ENCODE measurements at places on chromosomes 11 and 22.

- no peak for DNase-seq
- no peak overlapping the region for H3K4me3 ChIP-seq
- H3K27me3 ChIP-seq, result no peaks in the 10 kb centered on the region
- no peaks in the 10 kb centered on the region for H3K36me3 ChIP-seq
- no peaks in the 10 kb centered on the region for H3K4me1 ChIP-seq
Measured at GRCh38 chr11:14638561-14638960, 5.0 kb upstream of the PDE3B start.

GRCh38 chr22:35638001-35638400, 10.2 kb upstream of the APOL6 start:
- no peaks in the 10 kb centered on the region for H3K4me1 ChIP-seq
- no peaks in the 10 kb centered on the region for H3K27me3 ChIP-seq
- no peak overlapping the region for H3K4me3 ChIP-seq
- peak; percentile 67 for DNase-seq

GRCh38 chr11:117420143-117420485, 92.5 kb downstream of the CEP164 start:
- H3K36me3 ChIP-seq, result no peaks in the 10 kb centered on the region
- no peaks in the 10 kb centered on the region for H3K4me1 ChIP-seq
- DNase-seq, result no peak
- no peak overlapping the region for H3K27ac ChIP-seq

GRCh38 chr11:31808721-31809540, 2.2 kb downstream of the PAX6 start:
- no peak overlapping the region for H3K4me3 ChIP-seq
- peaks cover 7% of the 10 kb centered on the region for H3K4me1 ChIP-seq
- no peak overlapping the region for H3K27ac ChIP-seq
- H3K36me3 ChIP-seq, result no peaks in the 10 kb centered on the region

DNA sequence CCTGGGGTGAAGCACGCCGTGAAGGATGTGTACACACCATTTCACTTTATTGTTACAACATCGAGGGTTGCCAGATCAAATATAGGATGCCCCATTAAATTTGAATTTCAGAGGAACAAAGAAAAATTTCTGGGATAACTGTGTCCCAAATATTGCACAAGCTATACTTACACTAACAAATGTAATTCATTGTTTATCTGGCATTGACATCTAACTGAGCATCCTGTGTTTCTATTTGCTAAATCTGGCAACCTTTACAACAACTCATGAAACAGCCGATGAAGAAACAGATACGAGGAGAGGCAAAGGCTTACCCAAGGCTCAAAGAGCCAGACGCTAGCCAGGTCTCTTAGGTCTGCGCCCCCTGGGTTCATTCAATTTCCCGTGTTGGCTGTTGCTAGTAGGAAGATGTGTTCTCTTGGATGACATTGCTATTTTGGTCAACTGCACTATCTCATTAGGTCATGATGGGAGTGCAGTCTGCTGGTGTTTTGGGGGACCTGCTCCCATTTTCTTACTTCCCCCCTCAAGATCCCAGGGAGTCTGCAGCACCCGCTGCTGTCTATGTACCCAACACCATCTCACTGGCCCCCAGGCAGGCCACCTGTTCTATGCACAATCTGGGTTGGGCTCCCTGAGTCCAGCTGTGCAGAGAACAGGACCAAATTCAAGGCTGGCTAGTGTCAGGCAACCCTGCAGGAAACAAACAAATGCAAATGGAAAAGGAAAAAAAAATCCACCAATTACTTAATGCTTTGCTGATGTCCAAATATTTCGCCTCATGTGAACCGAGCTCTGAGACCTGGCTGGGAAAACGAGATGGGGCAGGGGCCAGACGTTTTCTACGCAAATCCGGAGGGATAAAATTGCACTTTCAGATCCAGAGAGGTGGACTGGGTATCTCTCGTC, 560.9 kb downstream of the MIAT start:
- DNase-seq, result no peak
- H3K27ac ChIP-seq, result no peak overlapping the region
- no peaks in the 10 kb centered on the region for H3K36me3 ChIP-seq
- no peak overlapping the region for H3K4me3 ChIP-seq
- no peaks in the 10 kb centered on the region for H3K4me1 ChIP-seq

DNA sequence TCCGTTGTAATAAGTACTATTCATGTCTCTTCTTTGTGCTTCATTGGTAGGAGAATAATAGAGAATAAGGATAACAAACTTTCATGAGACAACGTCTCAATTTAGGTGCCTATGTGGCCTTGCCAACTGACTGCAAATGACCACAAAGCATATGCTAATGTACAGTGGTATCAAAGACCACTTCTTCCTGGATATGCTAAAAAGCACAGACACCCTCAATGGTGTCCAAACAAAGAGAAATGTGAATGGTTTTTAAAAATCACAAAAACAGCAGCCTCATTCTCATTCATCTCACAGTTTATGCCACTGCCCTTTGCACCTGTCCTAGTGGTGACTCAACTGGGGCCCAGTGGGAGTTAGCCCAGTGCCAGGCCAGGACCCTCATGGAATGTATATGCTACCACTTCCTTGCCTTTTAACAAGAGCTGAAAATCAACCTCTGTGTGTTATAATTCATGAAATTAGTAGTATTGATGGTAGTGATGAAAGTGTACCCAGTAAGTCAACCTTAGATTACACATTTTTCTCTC, 65.2 kb upstream of the MTMR2 start:
- no peak overlapping the region for H3K27ac ChIP-seq
- H3K4me3 ChIP-seq, result no peak overlapping the region
- peaks cover under 1% of the 10 kb centered on the region for H3K36me3 ChIP-seq

GRCh38 chr11:112514011-112514740, 253.5 kb upstream of the PLET1 start:
- H3K4me1 ChIP-seq, result no peaks in the 10 kb centered on the region
- H3K4me3 ChIP-seq, result no peak overlapping the region

- no peaks in the 10 kb centered on the region for H3K4me1 ChIP-seq
- no peaks in the 10 kb centered on the region for H3K27me3 ChIP-seq
- no peak for DNase-seq
- H3K4me3 ChIP-seq, result no peak overlapping the region
- no peak overlapping the region for H3K27ac ChIP-seq
- no peaks in the 10 kb centered on the region for H3K36me3 ChIP-seq
Measured at GRCh38 chr11:57588046-57588710, 9.3 kb upstream of the SERPING1 start.

GRCh38 chr11:123073343-123074057, 11.6 kb upstream of the HSPA8 start:
- H3K27ac ChIP-seq, result no peak overlapping the region
- H3K36me3 ChIP-seq, result no peaks in the 10 kb centered on the region
- H3K27me3 ChIP-seq, result no peaks in the 10 kb centered on the region
- no peak for DNase-seq

GRCh38 chr11:8230178-8230859, 33.4 kb downstream of the LMO1 start:
- H3K4me1 ChIP-seq, result no peaks in the 10 kb centered on the region
- no peaks in the 10 kb centered on the region for H3K27me3 ChIP-seq
- no peak overlapping the region for H3K4me3 ChIP-seq
- DNase-seq, result no peak
- H3K27ac ChIP-seq, result no peak overlapping the region

DNA sequence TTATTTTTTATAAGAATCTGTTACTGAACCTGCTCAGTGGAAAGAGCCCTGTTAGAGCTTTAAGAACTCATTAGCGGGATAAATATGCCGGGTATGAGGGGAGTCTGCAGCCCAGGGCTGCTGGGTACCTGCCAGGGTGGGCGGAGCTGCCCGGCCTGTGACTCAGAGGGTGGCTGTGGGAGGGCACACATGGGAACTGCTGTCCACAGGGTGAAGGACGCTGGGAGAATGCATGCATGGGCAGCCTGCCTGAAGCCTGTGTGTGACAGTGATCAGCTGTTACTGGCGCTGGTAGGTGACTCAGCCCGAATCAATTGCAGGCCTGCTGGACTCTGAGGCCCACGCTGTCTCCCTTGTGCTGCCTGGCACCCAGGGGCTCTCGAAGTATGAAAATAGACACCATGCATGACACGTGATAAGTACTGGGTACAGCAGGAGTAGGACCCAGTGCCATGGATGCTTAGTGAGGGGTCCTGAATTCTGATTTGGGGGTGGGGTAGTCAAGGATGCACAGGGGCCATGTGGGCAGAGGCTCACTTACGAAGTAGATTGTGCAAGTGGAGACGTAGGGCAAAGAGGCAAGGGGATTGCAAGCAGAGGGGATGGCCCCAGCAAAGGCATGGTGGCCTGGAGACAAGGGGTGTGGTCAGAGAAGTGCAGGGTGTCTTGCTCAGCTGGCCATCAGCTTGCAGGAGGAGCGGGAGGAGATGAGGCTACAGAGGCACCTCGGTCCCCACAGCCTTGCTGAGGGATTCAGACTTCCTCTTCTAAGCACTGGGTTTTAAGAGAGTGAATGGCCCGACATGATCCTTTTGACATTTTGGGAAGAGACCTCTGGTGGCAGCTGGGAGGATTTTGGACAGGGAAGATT, 36.5 kb downstream of the GRIK4 start:
- H3K27me3 ChIP-seq, result no peaks in the 10 kb centered on the region
- no peak overlapping the region for H3K27ac ChIP-seq
- DNase-seq, result peak; percentile 97
- H3K36me3 ChIP-seq, result no peaks in the 10 kb centered on the region
- H3K4me1 ChIP-seq, result peaks cover 11% of the 10 kb centered on the region
- no peak overlapping the region for H3K4me3 ChIP-seq

- no peak overlapping the region for H3K4me3 ChIP-seq
- H3K36me3 ChIP-seq, result no peaks in the 10 kb centered on the region
- no peaks in the 10 kb centered on the region for H3K27me3 ChIP-seq
Measured at GRCh38 chr11:91173701-91174100, 950.9 kb upstream of the CHORDC1 start.

DNA sequence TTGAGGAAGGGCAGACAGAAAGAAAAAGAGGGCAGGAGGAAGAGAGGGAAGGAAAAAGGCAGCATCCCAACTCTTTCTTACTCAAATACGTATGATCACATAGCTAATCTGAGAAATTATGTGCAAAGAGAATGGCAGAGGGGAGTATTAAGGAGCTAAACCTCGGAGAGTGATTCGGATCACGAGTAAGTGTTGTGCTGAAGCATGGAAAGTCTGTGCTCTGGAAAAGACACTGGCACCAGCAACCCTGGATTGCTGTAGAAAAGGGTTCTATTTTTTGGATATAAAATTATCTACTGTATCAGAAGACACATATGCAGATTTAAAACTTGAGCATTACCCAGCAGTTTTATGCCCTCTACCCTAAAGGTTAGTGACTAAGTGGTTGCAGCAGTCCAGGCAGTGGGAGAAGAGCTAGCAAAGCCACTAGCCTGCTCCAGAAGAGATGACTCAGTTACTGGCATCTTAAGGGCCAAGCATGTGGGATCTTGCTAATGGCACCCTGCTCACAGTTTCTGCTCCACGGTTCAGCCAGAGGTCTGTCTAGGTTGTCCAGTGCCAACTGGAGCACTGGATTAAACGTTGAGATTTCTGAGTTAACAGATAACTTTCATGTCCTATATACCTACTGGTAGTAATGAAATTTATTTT, 151.7 kb downstream of the SWAP70 start:
- no peak overlapping the region for H3K4me3 ChIP-seq
- no peak for DNase-seq
- H3K4me1 ChIP-seq, result no peaks in the 10 kb centered on the region
- H3K36me3 ChIP-seq, result peaks cover 2% of the 10 kb centered on the region
- H3K27me3 ChIP-seq, result no peaks in the 10 kb centered on the region

DNA sequence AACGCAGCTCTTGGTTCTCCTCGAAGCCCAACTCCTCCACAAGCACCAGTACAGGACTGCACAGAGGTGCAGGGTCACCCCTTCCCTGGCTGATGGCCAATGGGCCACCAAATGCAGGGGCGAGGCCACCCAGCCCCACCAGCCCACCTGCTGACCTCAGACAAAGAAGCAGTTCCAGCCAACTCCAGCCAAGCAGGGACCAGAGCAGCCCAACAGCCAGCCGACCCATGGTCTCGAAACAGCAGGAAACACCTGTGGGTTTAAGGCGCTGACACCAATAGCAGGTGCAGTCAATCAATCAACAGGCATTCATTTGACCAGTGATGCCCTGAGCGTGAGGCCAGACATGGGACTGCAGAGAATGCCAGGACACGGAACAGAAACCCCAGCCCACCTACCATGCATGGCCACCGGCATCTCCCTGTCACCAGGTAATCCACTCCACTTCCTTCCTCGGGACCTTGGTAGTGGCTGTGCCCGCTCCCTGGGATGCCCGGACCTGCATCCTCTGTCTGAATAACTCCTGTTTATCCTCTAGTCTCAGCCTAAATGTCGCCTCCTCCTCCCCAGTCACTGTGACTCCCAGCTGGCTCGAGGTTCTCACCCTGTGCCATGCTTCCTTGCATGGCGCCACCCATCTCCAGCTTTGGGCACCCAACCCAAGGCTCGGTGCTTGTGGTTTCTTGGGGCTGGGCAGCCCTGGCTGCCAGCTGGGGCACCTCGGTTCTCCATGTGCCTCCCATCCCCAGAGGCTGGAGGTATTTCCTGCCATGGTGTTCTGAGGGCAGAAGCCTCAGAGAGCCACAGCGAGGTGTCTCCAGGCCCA, 1475.4 kb downstream of the BRD1 start:
- no peak for DNase-seq
- H3K27ac ChIP-seq, result no peak overlapping the region
- peaks cover 2% of the 10 kb centered on the region for H3K36me3 ChIP-seq
- H3K4me3 ChIP-seq, result no peak overlapping the region
- no peaks in the 10 kb centered on the region for H3K27me3 ChIP-seq

DNA sequence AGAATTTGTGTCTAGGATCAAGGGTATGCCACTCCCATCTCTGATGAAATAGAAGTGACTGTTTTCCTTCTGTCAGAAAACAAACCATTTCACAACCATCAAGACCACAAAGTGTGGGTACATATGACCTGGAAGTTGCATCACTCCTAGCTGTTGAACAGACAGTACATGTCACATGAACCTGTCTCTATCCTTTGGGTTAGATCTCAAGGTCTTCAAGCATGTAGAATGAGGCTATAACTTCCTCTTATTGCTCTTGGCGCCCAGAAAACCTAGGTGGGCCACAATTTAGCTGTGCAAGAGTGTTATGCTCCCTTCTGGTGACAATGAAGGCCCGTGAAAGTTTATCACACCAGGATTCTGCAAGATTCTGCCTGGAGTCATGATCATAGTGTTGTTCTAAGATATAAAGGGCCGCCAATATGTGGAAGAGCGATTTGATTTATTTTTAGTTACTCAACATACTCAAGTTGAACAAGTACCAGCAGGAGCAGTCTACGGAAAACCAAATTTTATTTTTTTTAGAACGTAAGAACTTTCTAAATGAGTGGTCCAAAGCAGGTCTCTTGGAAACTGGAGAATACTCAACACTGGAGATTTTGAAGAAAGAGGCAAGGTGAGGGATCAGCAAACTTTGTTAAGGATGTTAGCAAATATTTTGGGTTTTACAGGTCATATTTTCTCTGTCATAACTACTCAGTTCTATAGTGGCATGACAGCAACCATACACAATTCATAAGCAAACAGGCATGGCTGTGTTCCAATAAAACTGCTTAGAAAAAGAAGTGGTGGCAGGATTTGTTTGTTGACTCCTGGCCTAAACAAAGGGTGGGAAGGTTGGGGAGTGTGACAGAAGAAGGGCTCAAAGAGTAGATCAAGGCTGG, 101.8 kb downstream of the USP35 start:
- no peak for DNase-seq
- no peak overlapping the region for H3K4me3 ChIP-seq
- no peaks in the 10 kb centered on the region for H3K36me3 ChIP-seq
- H3K27ac ChIP-seq, result no peak overlapping the region
- H3K27me3 ChIP-seq, result no peaks in the 10 kb centered on the region
